RPMI7951 (cell line): ENCODE measurements at places on chromosomes 3 and 15. TPM values are rescaled to one million over a fixed set of nuclear protein-coding genes. Genes with fewer than 3 reads are reported as not detected.

DNA sequence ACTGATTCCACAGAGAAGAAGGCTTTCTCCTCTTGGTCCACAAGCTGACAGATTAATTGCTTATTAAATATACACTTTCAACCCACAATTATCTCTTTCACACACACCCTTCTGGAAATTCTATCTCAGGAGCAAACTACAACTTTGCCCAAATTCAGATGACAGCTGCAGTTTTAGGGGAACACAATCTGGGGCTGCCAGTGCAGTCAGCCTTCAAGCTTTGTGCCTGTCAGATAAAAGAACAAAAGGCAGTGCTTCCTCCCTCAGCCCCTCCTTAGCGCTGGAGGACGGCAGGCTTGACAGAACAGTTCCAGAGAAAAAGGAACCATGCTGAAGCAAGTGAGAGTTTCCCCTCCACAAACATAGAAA is 99.6 kb downstream of the TMCC1 start:
- no peak for DNase-seq

Gene ATRIP
- total RNA-seq, result 10.7 and 14.3 TPM in 2 replicates

DNA sequence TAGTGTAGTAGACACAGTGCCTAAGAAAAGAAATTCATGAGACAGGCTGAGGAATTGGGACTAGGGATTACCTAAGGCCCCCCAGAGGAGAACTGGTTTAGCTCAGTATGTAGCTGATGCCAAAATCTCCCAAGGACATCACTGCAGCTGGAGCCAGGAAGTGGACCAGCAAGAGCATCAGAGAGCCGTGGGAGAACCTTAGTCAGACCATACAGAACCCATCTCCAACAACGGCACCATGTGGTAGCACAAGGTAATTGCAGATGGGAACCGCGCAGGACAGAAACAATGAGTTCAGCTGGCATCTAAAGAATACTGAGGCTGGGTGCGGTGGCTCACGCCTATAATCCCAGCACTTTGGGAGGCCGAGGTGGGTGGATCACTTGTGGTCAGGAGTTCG is 81.7 kb downstream of the WNT5A start:
- peak; percentile 59 for DNase-seq

- no peak for DNase-seq
Observed at GRCh38 chr15:89320200-89320599, 14.4 kb downstream of the POLG start.

DNA sequence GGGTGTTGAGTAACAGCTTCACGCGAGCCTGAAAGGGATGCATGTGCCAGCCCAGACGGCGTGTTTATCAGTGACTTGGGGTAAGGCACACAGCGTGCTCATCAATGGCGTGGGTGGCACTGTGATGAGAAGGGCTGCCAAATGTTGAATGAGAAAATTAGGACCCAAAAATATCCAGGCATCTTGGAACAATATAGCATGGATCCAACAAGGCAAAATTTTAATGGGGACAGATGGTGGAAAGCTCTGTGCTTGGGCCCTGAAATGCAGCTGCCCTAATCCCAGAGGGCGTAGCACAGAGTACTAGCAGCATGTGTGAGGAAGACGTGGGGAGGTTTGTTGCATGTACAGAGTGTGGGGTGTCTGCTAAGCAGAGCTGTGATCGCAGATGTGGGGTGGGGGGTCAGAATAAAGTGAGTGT is 48.9 kb downstream of the SSUH2 start:
- DNase-seq, result no peak

GRCh38 chr3:127555108-127555507 is 35.4 kb downstream of the TPRA1 start:
- no peak for DNase-seq

Gene HES1
- 38.2 and 52.5 TPM in 2 replicates for total RNA-seq

DNA sequence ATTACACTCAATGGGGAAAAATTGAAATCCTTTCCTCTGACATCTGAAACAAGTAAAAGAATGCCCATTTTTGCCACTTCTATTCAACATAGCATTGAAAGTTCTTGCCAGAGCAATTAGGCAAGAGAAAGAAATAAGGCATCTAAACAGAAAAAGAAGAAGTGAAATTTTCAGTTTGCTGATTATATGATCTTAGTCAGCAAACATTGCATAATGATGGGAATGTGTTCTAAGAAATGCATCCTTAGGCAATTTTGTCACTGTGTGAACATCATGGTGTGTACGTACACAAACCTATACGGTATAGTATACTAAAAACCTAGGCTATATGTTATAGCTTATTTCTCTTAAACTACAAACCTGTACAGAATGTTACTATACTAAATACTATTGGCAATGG is 278.0 kb downstream of the CGGBP1 start:
- no peak for DNase-seq

GRCh38 chr3:71581457-71582035 is 2.0 kb downstream of the FOXP1 start:
- peak; percentile 36 for DNase-seq

GRCh38 chr3:53551324-53551723 is 56.9 kb downstream of the CACNA1D start:
- DNase-seq, result peak; percentile 23

DNA sequence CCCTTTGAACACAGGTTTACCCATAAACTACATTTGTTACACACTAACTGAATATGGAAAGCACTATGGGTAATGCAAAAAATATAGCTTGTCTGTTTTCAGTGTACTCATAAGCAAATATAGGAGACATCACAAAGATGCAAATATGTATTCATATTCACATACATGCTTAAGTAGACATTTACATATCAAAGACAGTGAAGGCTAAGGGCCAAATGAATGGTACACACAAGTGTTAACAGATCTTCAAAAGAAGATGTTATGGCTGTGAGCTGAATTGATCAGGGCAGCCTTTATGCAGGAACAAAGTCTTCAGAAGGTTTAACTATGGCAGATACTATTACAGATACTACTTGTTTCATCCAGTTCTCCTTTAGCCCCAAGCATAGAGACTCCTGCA is 384.1 kb downstream of the FHIT start:
- no peak for DNase-seq

GRCh38 chr15:99857836-99858235 is 124.6 kb upstream of the LYSMD4 start:
- no peak for DNase-seq

DNA sequence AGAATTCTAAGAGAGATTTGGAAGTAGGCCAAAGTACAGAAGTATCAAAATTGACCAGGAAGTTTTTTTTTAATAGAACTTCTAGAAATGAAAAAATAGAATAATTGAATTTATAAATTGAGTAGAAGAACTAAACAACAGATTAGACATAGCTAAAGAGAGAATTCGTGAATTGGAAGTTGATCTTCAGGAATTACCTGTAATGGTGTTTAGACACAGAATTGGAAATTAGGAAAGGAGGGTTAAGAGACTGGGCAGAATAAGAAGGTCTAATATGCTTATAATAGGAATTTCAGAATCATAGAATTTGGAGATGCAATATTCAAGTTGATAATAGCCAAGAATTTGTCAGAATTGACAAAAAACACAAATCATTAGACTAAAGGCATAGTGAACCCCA is 16.2 kb downstream of the ACVR2B start:
- DNase-seq, result no peak

DNA sequence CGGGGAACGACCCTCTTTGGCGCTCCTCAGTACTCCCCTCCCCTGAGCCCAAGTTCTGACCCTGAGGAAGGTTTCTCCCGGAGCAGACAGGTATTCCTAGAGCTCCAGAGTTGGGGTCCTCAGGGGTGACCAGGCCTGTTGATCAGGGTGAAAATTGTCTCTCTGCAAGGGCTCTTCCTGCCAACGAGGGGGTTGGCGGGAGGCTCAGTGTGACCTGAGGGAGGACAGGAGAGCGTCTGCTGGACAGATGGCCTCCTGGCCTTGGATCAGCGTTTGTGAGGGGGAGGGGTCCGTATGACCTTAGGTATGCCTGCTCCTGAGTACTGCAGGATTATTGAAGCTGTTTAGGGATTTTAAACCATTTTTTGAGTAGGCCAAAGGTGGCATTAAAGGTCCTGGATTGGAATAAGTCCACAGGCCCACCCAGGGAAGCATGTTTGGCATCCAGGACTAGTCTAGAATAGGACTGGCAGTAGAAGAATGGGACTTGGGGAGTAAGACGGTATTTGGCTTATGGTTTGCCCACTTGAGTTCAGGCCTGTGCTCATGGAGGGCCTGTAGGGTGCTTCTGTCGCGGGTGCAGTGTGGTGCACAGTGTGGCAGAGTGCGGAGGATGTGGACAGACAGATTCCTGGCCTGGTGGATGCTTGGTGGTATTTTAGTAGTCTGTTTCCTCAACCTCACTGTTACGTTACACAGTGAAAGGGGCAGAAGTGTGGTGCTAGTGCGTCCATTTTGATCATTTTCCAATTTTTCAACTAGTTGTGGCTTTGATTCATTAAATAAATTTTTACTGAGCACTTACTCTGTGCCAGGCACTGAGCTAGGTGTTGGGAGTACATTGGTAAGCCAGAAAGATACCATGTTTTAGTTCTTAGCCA is 959 bp downstream of the ZNF592 start:
- DNase-seq, result peak; percentile 56

DNA sequence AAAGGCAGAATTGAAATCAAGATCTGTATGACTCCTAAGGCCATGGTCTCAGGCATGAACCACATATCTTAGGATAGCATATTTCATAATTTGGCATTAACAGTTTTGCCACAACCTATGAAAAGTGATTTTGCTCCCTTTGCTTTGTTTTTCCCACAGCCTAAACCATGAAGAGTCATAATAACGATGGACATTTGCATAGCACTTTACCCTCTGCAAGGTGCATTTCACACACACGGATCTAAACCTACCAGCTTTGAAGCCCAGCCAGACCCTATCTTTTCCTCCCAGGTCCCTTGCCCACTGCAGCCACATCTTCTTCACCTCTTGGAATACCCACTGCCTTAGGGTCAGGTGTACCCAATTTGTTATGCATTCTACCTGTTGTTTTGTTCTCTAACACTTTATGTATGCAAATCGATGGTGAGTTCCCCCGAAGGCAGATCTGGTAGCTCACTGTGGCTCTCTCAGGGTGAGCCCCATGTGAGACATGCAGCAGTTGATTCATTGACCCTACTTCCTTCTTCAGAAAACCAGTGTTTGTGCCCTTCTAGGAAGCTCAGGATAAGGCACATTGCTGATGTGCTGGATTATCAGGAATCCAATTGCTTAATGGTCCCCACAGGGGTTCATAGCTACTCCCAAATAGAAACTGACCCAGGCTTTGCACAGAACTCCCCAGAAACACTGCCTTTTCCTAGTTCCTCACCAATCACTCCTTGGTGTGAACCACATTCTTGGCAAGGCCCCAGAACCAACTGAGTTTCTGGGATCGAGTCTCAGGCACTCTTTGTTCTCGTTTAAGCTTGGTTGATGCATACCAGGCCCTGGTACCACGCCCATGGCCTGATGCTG is 8.7 kb downstream of the ARHGAP31 start:
- DNase-seq, result no peak

DNA sequence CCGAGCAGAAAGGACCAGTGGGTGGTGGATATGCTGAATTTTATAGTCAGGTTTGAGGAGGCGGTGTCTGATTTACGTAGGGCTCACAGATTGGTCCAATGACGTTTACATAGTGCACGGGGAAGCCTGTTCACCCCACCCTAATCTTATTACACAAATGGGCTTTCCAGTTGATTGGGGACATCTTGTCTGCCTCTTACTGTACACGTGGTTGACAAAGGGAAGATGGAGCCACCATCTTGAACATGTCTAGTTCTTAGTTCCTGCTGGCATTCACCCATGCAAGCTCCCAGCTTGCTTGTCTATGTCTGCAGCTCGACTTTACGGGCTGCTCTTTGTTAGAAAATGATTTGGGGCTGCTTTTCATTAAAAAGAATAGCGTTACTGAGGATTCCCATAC is 332.0 kb upstream of the SLCO3A1 start:
- DNase-seq, result no peak

DNA sequence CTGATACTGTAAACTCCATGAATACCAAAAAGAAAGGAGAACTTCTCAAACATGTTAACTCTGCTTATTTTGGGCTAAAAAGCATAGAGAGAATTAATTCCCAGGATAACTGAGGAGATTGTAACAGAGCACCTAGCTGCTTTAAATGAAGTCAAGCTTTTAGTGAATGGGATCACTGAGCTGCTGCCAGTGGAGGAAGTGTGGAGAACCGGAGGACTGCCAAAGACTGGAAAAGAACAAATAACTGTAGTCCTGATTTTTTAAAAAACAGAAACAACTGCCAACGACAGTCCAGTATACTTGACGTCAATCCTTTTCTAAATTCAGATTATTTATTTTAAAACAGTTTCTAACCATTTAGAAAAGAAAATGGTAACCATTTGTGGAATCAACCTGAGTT is 3.3 kb downstream of the C3orf70 start:
- DNase-seq, result no peak
